Epithelial cell of esophagus (primary cell): ENCODE measurements at places on chromosomes 4 and X.

DNA sequence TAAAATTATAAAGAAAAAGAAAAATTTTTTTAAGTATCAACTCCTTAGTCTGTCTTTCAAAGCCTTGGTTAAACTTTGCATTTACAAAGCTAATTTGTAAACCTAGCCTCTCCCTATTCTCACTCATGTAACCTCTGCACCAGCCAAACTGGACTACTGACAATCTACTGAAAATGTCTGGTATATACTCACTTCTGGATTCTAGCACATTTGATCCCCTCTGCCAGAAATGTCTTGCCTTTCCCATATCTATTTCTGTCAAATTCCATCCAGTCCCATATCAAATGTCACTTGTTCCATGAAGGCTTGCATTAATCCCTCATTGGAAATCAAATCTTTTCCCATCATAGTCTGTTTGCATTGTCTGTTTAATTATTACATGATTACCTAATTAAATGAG is 105.8 kb upstream of the KLHL13 start:
- no peak for DNase-seq

GRCh38 chr4:114725066-114725465 is 126.5 kb downstream of the UGT8 start:
- DNase-seq = no peak

GRCh38 chr4:39476187-39476895 is 17.5 kb downstream of the LIAS start:
- no peak for DNase-seq

DNA sequence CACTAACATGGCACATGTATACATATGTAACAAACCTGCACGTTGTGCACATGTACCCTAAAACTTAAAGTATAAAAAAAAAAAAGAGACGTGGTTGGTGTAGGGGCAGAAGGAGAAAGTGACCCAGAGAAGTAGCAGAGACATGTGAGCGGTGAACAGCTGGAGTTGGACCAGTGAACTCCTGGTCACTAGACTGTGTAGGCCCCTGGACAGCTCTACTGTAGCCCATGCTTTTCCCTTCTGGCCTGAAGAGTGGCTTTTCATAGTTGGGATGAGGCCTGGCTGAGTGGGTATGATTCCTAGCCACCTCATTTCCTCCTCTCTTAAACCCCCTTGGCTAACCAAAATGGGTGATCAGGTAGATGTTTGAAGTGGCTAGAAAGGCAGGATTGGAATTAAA is 16.4 kb downstream of the TSPAN7 start:
- no peak for DNase-seq

GRCh38 chr4:25913056-25913850 is 767 bp upstream of the SMIM20 start:
- no peak for DNase-seq

DNA sequence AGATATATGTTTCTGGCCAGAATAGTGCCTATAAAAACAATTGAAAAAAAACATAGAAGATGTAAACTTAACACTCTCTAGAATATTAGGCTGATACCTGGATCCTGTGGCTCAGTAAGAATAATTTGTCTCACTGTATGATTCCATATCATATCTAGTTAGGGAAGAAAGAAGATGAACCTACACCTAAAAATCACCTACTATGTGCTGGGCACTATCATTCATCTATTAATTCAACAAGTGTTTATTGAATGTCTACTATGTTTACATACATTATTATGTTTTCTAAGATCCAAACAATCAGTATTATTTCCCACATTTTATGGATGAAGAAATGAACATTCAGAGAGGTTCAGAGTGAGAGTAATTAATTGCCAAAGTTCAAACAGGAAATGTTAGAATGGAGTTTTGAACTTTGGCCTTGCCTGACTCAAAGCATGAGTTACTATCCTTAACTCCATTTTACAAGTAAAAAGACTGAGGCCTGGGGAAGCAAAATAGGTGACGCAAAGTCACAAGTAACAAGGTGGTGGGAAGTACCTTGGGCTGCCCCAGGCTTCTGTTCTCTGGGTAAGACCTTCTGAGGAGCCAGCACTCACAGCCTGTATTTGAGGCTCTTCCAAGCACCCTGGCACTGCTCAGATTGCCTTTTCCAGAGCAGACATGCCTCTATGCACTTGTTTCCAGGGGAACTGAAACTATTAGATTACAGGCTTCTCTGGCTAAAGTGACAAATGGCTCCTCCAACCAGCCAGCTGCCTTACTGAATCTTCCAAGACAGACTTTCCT is 111.1 kb upstream of the ACSL4 start:
- no peak for DNase-seq

- no peak for DNase-seq
Observed at GRCh38 chr4:19278665-19279064, 973.0 kb upstream of the SLIT2 start.
